ENCODE measurements at places on chromosomes 11 and 22.

DNA sequence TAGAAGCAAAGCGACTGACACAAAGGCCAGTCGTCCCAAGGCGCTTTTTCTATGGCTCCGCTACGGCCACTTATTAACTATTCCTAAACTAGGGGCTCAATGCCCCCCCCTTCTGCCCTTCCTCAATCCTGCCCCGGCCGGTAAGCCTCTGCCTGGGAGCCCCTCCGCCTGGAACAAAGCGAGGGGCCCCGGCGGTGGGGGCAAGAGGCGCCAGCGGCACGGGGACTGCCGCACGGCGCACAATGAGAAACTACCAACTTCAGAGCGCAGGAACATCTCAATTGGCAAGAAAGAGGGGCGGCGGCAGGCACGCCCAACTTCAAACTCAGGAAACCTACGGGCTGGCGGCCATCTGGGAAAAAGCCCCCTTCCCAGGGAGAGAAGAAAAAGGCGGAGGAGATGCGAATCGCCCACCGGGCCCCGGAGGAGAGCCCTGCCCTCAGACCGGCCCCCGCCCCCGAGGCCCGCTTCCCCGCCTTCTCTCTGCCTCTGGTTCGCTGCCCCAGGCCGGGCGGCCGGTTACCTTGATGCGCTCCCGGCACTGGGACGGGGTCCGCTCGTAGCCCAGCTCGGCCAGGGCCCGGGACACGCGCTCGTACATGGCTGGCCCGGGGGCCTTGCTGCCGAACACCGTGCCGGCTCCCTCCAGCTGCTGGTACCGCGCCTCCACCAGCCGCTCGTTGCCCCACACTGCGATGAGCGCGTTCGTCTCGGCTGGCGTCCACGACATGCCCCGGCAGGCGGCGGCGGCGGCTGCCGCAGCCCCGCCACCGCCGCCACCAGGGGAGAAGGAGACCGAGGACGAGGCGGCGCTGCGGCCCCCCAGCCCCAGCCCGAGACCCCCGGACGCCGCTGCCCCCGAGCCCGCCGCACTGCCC is 619 bp downstream of the MSANTD2 start:
- DNase-seq: peak; percentile 48

DNA sequence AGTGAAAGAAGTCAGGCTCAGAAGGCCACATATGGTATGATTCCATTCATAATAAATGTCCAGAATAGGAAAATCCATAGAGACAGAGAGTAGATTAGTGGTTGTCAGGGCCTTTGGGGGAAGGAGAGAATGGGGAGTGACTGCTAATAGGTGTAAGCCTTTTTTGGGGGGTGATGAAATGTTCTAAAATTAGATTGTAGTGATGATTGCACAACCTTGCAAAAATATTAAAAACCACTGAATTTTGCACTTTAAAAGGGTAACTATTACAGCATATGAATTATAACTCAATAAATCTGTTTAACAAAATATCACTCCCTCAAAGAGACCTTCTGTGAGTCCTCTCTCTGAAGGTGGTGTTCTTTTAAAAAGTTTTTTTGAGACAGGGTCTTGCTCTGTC is 72.3 kb upstream of the GRK3 start:
- no peak for DNase-seq

DNA sequence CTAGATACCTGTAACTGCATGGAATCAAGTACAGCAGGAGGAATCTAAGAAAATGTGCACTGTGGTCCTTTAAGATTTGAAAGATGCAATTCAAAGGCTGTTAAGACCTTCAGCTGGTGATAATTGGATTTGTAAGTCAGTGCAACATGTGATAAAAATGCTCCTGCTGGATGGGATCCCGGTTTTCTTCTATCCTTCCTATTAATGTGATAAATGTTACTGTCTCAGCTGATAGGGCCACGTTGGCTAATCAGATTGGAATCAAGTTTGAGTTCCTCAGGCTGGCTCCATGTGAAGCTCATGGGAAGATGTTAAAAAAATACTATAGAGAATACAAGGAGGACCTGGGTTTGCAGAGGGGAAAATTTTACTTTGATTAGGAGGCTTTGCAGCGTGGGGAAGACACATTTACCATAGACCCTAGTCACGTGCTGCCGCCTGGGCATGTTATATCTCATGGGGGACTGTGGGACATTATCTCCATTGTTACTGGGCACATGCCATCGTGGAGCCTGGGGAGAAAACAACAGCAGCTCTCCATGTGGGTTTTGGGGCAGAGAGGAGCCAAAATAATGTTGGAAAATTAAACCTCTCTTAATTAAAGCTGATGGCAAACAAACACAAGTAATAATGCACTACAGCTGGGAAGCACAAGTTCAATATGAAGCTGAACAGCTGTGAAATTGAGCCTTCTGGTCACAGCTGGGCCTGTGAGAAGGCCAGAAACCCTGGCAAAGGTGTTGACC is 652.5 kb downstream of the NTM start:
- DNase-seq: no peak

- no peak for DNase-seq
Observed at GRCh38 chr11:27118371-27118770, 77.8 kb downstream of the BBOX1 start.

DNA sequence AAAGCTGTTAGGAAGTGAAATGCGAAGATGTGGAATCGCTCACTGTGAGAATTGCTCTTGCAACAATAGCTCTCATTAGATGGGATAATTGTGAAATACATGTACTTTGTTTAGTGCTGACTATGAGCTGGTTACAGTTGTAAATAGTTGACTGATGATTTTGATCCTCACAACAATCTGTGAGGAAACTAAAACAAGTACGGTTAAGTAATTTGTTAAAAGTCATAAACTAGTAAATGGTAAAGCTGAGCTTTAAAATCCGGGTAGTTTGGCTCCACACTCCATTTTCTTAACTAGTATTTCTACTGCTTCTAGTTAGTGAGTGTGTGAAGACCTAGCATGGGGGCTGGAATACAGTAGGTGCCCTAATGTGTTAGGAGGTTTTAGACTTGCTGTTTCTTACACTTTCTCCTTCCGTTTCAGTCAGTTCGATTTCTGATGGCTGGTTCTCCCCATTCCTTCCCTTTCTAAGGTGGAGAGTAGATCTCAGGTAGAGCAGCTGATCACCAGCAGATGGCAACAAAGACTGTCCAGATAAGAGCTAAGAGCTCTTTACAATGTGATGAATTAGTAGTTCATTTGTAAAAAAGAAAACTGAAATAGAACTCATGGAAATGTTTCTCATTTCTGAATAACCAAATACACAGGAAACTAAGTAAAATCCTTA is 16.3 kb upstream of the CYP2R1 start:
- DNase-seq: no peak

- DNase-seq: no peak
Observed at GRCh38 chr11:38156495-38157146, 1558.6 kb upstream of the RAG2 start.

- DNase-seq: no peak
Observed at GRCh38 chr11:77770629-77771028, 49.9 kb downstream of the RSF1 start.

GRCh38 chr11:130121445-130121978 is 38.1 kb upstream of the ST14 start:
- DNase-seq: no peak

DNA sequence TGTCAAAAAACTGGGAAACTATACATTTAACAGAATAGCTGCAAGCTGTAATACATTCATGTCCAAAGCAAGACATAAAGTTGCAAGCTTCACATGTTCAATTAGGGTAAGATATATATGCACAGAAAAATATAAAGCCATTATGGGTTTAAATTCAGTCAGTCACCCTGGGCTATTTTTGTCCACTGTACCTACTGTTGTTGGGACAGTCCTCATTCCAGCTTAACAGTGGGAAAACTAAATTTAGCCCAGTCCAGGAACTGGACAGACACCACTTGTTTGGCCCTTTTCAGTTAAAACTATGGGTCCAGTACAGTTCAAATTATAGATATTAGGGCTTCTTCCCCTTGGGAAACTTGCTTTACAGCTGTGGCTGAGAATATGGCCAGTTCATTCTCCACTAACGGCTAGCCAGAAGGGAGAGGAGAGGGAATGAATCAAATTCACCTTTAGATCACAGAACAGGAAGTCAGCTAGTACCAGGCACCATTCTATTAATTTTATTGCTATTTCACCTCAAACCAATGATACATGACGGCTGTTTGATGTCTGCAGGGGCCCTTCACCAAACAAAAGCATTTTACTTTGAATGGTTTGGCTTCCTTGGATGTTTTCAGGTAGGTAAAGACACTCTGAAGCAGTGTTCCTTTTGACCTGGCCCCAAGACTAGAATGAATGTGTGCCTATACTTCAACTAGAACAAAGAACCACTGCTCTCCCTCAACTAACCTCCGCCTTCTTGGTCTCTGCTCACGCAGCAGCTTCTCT is 22.2 kb downstream of the ZNF280B start:
- no peak for DNase-seq

DNA sequence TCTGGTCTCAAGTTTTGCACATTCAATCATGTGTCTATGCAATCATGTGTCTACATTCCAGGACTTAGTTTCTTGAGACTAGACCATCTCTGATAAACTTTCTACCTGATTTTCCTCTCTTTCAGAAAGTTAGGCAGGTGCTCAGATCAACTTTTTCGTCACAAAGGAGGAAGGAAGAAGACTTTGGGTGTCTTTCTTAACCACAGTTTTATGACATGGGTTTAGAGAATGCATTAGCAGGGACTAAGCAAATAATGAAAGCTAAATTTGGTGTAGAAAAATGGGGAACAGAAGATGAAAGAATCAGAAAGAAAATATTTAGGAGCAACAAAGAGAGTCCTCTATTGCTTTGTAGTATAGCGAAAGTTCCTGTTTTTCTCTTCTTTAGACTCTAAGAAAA is 7.7 kb upstream of the GLYATL1B start:
- DNase-seq: no peak

DNA sequence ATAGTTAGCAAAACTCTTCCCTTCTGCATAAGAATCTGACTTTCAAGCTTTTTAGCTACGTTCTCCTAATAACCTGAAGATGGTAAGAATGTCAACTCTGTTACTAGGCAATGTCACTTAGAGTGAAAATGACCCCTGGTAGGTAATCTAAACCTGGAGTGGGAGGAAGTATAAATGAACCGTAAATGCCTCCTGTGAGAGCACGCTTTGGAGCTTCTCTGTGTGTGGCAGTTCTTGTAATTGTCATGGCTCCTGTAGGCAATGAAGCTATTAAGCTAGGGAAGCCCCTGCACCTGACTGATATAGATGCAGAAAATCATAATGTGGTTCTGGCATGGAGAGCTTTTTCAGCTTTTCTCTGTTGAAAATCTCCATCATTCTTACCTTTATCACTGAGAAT is 29.4 kb downstream of the CALCA start:
- DNase-seq: no peak

- peak; percentile 93 for DNase-seq
Observed at GRCh38 chr11:47917599-47918369, 62.6 kb upstream of the PTPRJ start.

DNA sequence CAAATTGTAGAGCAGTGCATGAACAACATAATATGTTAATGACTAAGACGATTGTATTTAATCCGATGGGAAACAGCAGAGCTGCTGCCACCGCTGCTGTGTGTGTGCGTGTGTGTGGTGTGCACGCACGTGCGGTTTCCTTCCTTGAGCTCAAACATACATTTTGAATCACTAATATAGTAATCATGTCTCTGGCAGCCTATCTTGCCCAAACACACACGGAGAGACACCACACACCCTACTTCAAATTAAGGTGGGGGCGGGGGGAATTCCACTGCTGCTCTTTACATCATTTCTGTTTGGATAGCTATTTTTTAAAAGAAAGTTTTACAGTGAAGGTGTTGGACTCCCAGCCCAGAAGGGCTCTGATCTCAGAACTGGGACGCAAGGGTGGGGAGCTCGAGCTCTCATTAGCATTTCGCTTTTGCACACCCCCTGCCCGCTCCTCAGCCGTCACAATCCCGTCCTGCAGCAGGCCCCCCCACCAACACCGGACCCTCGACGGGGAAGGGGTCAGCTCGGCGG is 651 bp upstream of the FAM83F start:
- no peak for DNase-seq
